ENCODE measurements at places on chromosomes 12 and 14.

- peak; percentile 45 for DNase-seq
Observed at GRCh38 chr14:103483600-103483999, 39.0 kb downstream of the CKB start.

- DNase-seq, result peak; percentile 99
Observed at GRCh38 chr14:100589071-100589759, 2.0 kb upstream of the BEGAIN start.

- DNase-seq, result no peak
Observed at GRCh38 chr14:99752486-99753121, 40.6 kb upstream of the EML1 start.

- DNase-seq, result no peak
Observed at GRCh38 chr14:91273885-91274273, 29.4 kb upstream of the GPR68 start.

DNA sequence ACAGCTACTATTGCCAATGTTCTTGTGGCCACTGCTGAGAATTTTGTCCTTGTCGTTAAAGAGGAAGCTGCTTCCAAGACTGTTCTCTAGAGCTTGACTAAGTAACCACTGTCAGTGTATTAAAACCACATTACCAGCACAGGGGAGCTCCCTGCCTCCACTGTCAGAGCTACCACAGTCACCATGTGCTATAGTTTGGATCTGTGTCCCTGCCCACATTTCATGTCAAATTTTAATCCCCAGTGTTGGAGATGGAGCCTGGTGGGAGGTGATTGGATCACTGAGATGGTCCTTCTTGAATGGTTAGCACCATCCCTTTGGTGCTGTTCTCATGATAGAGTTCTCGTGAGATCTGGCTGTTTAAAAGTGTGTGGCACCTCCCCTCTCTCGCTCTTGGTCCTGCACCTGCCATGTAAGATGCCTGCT is 23.2 kb upstream of the RAP1B start:
- DNase-seq, result no peak
